ENCODE measurements at places on chromosomes 3 and 15.

DNA sequence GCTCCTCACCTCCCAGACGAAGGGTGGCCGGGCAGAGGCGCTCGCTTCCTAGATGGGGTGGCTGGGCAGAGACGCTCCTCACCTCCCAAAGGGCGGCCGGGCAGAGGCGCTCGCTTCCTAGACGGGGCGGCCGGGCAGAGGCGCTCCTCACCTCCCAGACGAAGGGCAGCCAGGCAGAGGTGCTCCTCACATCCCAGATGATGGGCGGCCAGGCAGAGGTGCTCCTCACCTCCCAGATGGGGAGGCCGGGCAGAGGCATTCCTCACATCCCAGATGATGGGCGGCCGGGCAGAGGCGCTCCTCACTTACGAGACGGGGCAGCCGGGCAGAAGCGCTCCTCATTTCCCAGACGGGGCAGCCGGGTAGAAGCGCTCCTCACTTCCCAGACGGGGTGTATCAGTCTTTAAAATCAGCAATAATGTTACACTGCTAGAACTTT is 19.4 kb upstream of the CCNL1 start:
- DNase-seq: no peak

- no peak for DNase-seq
These were observed 1.5 kb downstream of the CIB1 start for GRCh38 chr15:90232196-90232595.

- no peak for DNase-seq
These were observed 67.8 kb downstream of the RGMA start for GRCh38 chr15:93020976-93021772.

DNA sequence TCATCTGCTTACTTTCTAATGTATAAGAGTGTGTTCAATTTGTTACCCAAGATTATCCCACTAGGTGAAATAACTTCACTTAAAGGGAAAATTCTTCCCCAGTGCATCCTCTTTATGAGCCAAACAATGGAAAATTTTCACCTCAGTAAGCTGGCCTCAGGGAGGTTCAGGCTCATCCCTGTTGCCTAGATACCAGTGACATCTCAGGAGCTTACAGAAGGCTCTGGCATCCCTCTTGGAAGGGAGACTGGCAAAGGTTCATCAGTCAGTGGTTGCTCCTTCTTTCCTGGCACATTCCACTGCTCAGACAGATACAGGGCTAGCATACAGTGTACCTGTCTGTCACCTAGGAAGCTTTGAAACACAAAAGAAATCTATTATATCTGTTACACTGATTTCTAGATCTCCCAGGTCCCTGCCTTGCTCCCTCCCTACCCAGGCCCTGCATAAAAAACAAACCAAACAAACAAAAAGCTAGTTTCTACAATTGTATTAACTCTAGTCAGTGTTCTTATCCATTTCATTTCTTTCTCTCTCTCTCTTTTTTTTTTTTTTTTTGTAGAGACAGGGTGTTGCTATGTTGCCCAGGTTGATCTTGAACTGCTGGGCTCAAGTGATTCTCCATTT is 1.7 kb downstream of the IP6K2 start:
- no peak for DNase-seq

DNA sequence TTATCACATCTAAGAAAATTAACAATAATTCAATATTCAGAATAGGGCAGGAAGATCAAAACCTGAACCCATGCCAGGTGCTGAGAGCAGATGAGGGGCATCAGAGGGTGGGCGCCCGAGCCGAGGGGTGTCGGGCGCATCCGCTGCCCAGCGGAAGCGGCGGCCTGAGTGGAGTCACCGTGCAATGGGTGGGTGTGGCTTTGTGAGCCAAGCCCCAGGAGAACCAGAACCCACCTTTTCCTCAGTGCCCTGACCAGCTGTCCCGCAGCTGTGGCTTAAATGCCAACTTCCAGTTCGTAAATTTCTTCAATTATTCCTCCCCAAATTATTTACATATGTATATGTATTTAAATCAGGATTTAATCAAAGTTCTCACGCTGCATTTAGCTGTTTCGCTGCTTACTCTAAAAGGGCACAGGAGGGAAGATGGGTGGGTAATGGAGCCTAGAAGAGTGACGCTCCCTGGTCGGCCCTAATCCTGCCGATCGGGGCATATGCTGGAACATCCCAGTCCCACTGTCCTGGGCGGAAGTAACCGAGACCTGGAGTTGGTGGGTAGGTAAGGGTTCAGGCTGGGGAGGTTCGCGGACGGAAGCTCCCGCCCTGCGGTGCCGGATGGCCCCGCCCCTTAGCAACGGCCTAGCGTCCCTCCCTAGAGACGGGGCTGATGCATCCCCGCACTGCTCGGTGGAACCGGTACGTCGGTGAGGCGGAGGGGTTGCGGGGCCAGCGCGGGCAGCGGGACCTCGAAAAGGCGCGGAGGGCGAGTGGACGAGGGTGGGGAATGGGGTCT is 1.3 kb downstream of the DNAH1 start:
- DNase-seq: peak; percentile 55

GRCh38 chr15:68430471-68431036 is 1.4 kb downstream of the ITGA11 start:
- no peak for DNase-seq

DNA sequence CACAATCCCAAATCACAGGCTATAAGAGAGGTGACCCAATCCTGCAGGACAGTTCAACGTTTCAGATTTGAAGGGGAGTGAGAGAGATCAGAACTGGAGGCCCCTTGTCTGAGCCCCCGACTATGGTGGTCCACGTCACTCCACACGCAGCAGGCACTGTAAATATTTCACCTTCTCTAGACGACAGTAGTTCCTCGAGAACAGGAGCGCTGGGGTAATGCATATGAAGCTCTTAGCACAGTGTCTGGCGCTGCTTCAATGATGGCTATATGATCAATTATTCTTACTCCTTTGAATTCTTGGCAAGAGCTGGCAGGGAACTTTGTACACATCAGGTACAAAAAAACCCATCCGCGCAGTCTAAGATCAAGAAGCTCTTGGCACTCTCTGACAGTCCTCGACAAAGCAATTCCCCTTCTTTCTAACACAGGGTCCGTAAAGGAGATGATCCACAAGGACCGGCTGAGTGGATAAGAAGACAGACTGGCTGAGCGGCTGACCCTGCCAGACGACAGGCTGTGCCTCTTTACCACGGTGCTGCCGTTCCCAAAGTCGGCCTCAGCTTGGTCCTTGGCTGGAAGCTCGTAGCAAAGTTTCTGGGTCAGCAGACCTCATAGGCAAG is 522 bp upstream of the NRROS start:
- no peak for DNase-seq

DNA sequence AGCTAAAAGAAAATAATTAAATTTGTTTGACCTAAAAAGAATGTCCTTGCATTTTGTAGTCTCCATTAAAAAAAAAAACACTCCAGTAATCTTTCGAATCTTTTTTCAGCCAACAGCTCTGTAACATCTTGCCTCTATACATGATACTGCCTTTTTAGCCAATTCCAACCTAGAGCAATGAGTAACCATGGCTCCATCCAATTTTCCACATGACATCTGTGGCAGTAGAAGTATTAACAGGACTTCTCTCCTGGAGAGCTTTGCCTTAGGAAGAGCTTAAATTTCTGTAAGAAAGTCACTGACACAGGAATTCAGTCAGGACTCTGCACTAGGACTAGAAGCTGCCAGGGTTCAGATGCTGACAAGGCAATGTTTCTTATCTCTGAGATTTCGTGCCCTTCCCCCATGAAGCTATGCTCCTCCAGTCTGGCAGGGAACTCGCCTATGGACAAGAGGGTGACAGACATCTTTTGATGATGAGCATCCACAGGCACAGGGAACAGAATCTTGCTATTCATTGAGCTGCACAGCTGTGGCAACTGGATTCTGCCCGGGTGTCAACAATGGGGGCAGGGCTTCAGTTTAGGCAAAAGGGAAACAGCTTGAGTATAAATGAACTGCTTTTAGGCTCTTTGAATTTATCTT is 81.8 kb downstream of the ALCAM start:
- DNase-seq: no peak

DNA sequence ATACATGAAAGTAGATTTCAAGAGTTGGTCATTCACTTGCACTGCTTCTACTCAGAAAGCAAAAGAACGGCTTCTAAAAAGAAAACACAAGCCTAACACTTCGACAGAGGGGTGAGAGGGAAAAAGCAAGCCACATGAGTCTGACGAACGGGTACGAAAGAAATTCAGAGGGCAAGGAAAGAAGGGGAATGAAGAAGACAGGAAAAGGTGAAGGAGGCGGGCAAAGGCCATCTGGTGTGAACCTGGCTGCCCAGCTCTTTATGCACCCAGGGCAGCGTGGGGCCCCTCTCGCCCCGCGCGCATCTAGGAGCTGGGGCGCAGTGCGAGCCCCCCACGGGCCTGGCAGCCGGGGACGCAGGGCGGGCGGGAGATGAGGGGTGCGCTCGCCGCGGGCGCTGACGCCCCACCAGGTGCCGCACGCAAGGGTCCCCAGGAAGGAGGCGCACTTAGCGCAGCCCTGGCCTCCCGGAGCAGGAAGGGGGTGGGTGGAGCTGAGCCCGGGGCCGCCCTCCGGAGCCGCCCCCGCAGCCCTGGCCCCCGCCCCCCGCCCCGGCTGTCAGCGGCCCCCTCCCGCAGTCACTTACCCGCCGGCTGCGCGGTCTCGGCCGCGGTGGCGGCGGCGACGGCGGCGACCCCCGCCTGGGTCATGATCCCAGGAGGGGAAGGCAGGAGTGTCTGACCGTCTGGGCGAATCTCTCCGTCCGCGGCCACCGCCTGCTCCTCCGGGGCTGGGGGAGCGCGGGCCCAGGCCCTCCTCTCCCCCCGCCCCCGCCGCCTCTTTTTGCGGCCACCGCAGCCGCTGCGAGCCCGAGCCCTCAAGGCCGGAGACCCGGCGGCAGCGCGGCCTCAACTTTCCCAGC is at the start of gene USF3:
Gene USF3, minus strand, starts transcription at position 857 of the 860 bp plus-strand sequence. CDS start 21,764 bp downstream, outside the sequence.
- peak; percentile 68 for DNase-seq

- no peak for DNase-seq
These were observed 468.4 kb downstream of the C3orf38 start for GRCh38 chr3:88618021-88618645.

DNA sequence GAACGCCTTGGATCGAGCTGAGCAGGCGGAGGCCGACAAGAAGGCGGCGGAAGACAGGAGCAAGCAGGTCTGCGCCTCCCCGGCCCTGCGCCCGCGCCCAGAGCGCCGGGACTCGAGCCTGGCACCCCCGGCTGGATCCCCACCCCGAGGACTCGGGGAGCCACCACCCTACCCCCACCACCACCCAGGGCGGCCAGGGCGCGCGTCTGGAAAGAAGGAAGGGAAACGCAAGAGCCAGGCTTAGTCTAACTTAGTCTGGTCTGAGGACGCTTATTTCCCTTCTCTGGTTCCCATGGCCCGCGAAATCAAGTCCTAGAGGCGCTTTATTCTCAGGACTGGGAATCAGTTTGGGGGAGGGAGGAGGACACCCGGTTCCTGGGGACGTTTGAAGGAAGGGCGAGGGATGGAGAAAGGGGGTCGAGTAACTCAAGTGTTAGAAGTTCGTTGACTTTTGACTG is 359 bp downstream of the TPM1 start:
- DNase-seq: no peak

DNA sequence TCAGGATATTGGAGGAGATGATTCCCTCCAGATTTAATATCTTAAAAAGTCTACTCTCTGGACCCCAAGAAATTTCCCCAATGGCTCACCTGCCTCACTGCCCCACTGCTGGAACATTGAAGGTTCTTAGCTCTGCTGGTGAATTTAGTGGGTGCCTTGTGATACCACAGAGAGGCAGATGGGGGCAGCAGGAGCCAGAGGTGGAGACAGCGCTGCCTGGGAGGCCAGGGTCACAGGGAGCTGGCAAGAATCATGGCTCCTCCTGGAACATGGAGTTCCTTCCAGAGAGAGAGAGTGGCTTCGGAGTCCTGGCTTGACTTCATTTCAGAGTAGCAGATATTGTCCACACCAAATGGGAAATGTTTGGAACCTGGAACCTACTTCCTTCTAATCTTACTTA is 263.5 kb upstream of the CFAP20DC start:
- peak; percentile 5 for DNase-seq

DNA sequence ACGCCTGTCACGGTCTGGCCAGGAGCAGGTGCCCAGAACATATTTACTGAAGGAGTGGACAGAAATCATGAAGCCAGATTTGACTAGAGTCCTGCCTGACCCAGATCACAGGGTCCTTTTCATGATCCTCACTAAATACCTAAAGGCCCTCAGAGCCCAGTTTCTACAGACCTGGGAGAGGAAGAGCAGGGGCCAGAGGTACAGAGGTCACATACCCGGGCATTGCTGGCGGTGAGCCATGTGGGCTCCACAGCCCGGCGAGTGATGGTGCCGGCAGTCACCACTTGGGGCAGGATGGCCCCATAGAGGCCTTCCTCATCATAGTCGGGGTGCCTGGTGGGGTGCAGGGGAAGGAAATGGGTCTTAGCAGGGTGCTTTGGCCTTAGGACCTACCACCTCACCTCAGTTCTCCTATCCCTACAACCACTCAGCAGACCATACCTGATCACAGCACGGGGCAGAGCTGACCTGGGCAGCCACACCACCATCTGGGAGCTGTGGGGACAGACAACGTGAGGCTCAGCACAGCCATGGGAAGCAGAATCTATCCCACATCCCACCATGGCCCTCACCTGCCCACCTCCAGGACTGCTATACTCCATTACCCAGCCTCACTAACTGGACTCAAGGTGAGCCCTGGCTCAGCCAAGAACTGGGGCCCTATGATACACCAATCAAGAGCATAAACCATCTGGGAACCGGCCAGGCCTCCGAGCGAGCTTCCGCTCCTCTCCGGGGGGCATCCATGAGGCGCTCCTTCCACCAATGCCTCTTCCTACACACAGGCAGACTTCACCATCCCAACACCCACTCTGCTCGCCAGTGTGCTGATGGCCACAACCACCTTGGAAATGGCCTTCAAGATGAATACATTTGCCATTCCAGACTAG is 12.9 kb downstream of the POLG start:
- DNase-seq: no peak

DNA sequence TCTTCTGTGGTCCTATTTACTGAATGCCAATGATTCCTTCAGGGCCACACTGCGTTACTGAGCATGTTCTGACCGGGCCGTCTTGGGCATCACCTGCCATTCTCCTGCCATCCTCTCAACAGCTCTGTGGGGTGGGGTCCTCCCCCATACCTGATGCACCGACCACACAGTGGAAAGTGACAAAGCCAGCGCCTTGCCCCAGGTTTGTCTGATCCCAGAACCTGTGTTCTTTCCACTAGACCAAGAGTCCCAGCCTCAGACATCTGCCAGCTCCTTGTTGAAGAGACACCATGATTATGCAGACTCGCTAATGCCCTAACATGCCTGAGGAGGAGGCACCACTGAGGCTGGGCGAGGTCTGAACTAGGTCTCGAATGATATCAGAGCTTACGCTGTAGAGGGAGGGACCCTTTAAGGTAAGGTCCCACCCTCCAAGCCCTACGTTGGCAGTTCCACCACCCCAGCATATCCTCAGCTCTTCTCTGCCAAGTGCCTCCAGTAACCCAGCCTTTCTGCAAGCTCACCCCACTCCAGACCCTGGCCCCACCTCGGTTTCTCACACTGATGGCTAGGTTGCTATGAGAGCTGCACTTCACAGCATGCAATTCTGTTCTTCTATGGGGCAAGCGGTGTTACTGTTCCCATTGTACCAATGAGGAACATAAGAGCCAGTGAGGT is 29.8 kb upstream of the PLXNA1 start:
- no peak for DNase-seq

Measured in activated T-helper 9 cell treated with anti-CD3 and anti-CD28 coated beads, Interleukin-2, amount 50 U/mL, for 16 hours (primary cell).